ENCODE measurements at places on chromosomes 12 and 14.
A peak's percentile ranks its signal among the peaks of the same experiment; 100 is the strongest.

- no peak for DNase-seq
These were observed 8.4 kb upstream of the PNMA1 start for GRCh38 chr14:73722581-73722980.

- no peak for DNase-seq
These were observed 392.5 kb upstream of the RGS6 start for GRCh38 chr14:71539650-71540285.

GRCh38 chr12:28027947-28028724 lies 55.6 kb upstream of the PTHLH start:
- DNase-seq: no peak

- DNase-seq: no peak
These were observed 73.9 kb downstream of the OTOGL start for GRCh38 chr12:80173083-80173864.

- peak; percentile 7 for DNase-seq
These were observed 567.6 kb downstream of the BCL11B start for GRCh38 chr14:98704441-98704840.

- no peak for DNase-seq
These were observed 54.1 kb downstream of the CEP83 start for GRCh38 chr12:94405413-94406116.

DNA sequence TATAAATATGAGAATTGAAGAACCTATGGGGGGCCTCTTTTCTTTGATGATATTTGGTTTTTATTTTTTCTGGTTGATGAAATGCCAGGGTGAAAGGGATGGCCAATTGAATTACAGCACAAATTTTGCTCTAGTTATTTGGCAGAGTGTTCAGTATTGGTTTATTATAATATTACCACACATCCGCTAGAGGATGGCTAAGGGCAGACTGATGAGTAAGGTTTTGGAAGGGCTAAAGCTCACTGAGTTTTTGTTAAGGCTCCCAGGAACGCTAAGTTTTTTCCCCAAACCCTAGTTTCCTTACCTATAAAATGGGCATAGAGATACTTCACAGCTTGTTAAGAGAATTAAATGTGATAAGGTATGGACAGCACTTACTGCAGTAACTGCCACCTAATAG lies 34.3 kb upstream of the LRRC10 start:
- no peak for DNase-seq

GRCh38 chr12:32115404-32116104 lies 8.9 kb downstream of the BICD1 start:
- DNase-seq: no peak

- DNase-seq: no peak
These were observed 11.2 kb upstream of the AK7 start for GRCh38 chr14:96380735-96381134.

DNA sequence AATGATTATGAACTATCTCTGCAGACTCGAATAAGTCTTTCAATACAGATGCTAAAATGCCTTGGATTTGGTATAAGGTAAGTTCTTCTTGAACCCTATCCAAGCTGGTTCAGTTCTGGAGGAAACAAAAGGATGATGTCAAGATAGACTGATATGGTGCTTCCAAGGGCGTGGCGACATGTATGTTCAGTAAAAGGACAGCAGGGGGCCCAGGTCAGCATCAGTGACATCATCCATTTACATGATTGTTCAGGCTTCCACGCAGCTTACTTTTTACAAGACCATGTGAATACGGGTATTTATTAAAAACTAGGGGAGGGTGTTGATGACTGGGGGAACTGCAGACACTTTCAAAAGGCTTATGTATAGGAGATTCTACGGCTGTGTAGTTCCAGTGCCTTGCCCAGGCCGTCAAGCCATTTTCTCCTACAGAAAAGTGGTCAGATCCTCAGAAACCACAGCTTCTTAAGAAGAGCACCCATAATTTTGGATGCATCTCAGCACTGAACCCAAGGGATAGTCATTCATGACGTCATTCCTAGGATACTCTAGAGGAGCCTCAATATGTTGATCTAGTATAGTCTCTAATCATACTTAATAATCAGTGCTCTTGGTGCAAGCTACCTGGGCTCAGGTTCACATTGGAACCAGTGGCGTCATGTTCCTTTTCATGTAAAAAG lies 527.7 kb downstream of the FUT8 start:
- DNase-seq: no peak

DNA sequence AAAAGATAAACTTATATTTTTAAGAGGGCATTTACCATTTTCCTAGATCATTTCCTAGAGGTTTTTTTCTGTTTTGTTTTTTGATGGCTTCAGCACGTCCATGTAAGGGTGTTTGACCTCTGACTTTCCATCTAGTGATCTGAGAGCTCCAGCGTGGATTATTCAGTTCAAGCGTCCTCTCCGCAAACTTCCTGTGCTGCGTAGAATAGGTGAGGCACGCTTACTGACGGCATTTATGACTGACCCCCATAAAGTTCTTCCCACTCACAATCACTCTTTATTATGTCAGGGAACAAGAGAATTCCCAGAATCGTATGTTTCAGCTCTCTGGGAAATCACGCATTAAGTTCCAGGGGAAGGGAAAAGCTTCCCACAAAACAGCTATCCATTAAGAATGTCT lies 16.4 kb downstream of the CCDC92 start:
- DNase-seq: no peak

DNA sequence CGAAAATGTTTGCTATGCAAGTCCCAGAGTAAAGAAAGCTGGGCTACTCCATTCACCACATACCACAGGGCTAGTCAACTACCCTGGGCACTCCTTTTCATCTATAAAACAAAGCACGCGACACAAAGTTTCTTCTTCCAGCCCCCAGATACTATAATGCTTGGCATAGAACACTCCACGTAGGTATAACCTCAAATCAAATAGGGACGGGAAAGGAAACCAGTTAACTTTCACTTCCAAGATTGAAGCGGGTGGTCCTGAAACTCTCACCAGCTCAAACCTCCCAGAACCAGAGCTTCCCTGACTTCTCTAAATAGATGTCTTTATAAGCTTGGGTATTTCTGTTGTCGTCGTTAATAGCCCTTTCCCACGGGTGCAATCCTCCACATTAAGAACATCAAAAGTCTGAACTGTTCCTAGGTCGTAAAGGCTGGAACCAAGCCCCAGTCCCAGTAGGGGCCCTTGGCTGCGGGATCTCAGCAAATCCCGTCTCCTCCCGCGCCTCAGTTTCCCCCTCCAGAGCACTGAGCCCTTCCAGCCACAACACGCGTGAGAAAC lies 647 bp downstream of the LGMN start:
- DNase-seq: no peak

DNA sequence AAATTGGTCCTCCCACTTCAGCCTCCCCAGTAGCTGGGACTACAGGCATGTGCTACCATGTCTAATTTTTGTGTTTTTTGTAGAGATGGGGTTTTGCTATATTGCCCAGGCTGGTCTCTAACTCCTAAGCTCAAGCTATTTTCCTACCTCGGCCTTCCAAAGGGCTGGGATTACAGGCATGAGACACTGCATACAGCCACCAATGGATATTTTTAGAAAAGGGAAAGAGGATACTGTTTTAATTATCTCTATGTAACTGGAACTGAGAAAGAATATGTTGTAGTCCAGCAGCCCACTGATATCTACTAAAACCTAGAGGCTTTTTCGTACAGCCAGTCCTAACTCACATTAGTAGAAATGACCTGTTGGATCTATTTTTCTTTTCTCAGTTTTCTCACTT lies 6.2 kb downstream of the TMPRSS12 start:
- no peak for DNase-seq

- no peak for DNase-seq
These were observed 76.4 kb downstream of the SLC16A7 start for GRCh38 chr12:59672273-59672672.

DNA sequence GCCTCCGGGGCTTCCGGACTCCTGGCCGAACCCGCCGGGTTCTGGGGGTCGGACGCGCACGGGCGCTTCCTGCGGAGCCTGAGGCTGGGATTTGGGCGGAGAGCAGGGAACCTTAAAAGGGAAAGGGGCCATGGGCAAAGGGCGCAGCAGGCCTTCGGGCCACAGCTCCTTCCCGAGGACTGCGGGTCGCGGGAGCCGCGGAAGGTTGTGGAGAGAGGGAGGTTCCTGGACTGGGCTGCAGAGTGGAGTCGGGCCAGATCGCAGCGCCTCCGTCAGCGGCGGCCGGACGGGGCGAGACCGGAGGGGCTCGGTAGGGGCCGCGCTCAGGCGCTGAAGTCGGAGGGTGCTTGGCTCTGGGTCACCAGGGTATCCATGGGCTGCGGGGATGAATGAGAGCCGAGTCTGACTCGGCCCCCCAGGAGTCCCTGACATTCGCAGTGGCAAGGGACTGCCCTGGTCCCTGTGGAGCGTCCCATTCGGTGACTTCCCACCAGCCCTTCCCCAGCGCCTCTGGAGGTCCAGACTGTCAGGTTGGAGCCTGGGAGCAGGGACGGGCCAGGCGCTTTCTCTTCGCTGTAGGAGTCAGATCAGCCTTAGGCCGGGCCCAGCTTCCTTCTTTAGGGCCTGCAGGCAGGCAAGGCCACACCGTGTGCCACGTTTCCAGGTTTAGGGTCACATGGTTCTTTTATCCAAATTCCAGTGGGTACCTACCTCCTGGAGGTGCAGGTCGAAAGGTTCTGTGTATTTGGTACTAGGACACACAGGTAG lies 938 bp upstream of the SLC25A29 start:
- no peak for DNase-seq

DNA sequence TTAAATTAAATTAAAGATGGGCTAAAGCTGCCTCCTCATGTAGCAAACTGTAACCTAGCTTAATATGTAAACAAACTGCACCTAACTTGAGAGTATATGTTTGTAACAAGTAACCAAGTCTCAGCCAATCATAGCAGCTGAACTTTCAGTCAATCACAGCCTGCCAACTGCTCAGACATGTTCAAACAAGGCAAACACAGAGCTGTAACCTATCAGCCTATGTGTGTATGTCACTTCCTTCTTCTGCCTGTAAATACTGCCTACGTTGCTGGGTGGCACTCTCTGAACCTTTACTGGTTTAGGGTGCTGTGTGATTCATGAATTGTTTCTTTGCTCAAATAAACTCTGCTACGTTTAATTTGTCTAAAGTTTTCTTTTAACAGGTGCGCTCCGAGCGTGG lies 2.9 kb downstream of the SERPINA6 start:
- no peak for DNase-seq

DNA sequence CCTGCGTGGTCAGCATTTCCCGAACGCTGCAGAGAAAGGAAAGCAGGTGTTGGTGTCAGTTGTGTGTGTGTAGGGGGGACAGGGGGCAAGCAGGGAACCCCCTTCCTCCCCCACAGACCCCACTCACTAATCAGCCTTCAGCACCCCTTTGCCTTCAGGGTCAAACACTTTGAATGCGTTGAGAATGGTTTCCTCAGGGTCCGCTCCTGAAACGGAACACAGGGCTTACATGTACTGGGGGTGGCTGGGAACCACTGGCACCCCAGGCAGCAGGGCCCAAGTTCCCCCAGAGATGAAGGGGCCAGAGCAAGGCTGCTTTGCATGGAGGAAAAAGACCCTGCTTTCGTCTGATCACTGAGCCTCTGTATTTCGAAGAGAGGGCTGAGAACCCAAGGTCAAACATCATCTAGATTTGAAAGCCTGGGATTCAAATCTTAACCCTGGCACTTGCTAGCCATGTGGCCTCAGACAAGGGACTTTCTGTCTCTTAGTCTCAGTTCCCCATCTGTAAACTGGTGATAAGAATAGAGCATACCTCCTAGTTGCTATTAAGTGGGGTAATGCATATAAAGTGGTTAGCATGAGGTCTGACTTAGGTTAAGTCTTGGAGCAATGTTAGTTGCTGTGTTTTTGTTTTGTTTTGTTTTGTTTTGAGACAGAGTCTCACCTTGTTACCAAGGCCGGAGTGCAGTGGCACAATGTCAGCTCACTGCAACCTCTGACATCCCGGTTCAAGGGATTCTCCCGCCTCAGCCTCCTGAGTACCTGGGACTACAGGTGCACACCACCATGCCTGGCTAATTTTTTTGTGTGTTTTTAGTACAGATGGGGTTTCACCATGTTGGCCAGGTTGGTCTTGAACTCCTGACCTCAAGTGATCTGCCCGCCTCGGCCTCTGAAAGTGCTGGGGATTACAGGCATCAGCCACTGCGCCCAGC lies 7.0 kb downstream of the MYL2 start:
- DNase-seq: no peak

GRCh38 chr12:108640802-108641445 lies 7.2 kb upstream of the SELPLG start:
- DNase-seq: no peak

GRCh38 chr14:99896361-99896760 lies 103.1 kb downstream of the EML1 start:
- no peak for DNase-seq

GRCh38 chr12:43835264-43835655 lies 621 bp upstream of the TMEM117 start:
- no peak for DNase-seq

GRCh38 chr14:47763188-47763854 lies 87.9 kb upstream of the MDGA2 start:
- DNase-seq: no peak

DNA sequence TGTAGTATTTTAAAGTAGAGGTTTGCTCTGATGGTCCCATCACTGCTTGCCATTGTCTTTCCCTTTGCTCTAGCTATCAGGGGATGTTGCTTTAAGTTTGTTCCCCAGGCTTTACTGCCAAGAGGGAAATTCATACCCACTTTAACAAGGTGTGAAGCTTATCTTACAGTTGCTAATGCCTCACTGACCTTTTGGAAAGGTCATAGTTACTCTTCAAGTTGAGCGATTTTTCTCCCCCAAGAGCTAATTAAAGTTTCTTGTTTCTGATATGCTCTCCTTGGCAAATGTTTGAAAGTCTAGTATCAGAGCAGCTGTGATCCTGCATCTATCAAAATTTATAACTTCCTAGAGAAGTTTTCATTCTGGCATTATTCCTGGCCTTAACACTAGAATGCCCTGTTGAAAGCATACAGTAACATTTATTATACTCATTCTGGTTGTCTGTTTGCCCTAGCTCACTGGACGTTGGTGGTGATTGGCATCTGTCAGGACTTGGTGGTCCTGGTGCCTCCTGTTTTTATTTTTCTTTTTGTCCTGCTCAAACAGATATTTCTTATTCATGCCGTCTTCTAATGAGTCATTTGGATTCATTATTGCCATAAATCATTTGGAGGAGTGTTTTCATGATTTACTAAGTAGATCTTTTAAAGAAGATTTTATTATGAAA lies 8.1 kb downstream of the ATP2A2 start:
- no peak for DNase-seq

- no peak for DNase-seq
These were observed 172.3 kb downstream of the FOXN3 start for GRCh38 chr14:89244720-89245119.

GRCh38 chr14:85243321-85243720 lies 286.6 kb upstream of the FLRT2 start:
- no peak for DNase-seq

- no peak for DNase-seq
These were observed 6.0 kb downstream of the PRMT8 start for GRCh38 chr12:3496957-3497356.

- no peak for DNase-seq
These were observed 82.6 kb upstream of the SLC38A4 start for GRCh38 chr12:46908236-46908935.

DNA sequence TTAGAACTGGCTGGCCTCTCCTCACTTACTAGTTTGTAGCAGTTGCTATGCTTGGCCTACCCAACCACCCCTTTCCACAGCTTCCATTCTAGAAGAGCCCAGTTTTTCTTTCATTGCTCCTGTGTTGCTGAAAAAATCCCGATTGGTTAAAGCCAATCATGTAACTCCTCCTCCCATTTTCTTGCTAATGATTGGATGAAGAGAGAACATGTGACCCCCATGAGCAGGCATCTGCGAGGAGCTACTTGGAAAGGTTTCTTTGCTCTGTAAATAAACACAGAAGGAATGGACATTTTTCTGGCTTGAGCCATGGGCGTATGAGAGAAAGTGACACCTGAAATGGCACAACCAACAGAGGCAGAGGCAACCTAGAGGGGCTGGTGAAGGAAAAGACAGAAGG lies 773.8 kb upstream of the TBX3 start:
- no peak for DNase-seq

All from activated T-cell treated with anti-CD3 and anti-CD28 coated beads for 1 hour (primary cell).